ENCODE measurements at places on chromosomes 6 and 20.
A peak's percentile ranks its signal among the peaks of the same experiment; 100 is the strongest.

DNA sequence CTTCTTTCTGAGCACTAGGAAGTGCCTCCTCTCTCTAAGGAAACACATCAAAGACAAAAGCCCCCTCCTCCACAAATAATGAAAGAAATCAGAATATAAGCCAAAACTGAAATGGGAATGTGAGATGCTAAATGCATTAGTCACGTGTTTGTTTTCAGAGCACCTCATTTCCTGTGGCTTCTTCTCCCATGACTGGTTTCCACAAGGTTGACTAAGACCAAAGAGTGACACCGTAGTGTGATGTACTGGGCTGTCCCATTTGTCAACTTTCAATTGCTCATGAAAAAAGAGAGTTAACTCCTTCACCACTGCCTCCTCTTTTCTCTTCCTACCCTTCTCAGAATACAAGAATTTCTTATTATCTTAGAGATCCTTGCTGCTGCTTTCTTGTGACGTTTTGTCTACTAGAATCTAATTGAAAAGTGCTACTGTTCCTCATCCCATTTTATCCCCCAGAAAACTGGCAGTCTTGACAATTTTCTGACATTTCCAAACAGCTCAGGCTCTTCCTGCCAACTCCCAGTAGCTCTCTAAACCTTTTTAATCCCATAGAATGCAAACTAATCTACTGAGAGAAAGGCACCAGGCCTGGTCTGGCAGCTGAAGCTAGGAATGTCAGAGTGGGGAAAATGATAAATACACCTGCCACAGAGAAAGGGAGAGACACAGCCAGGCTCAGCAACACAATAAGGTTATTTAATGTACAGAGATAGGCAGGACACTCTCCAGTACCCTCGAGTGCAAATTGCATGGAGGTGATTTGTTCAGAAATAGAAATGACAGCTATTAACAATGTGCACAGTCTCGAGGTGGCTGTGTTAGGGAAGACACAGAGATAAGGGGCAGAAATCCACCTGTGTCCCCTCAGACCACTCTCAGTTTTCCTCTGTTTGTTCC lies 671.7 kb upstream of the NRSN1 start:
- no peak for DNase-seq

- DNase-seq: no peak
These were observed 144.1 kb downstream of the MTHFD1L start for GRCh38 chr6:151009576-151009975.

GRCh38 chr20:1674361-1674760 lies 16.8 kb upstream of the SIRPG start:
- no peak for DNase-seq

DNA sequence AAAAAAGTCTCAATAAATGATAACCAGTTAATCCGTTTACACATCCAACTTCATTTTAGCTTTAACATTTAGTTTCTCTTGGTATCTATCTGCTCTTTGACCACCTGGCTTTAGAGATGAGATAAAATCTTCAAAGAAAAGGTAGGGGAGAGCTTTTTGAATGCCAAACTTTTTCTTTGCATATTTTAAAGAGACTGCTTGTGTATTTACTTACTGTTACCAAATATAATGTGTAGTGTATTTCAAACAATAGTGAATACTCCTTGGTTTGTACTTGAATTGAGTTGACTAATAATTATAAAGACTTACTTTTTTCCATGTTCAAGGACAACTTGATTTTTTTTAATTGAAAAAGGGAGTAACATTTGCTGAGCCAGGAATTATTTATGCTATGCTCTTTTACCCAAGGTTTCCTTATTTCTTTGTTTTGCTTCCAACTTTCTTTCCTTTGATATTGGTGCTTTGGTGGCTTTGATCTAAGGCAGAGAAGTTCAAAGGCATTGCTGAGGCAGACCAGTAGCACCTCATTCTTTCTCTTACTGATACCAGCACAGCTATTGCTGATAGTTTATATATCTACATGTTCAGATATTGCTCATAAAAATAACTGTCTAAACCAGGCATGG lies 7.8 kb downstream of the CCDC170 start:
- peak; percentile 51 for DNase-seq

- DNase-seq: no peak
These were observed 226.6 kb downstream of the TFAP2C start for GRCh38 chr20:56855708-56856107.

DNA sequence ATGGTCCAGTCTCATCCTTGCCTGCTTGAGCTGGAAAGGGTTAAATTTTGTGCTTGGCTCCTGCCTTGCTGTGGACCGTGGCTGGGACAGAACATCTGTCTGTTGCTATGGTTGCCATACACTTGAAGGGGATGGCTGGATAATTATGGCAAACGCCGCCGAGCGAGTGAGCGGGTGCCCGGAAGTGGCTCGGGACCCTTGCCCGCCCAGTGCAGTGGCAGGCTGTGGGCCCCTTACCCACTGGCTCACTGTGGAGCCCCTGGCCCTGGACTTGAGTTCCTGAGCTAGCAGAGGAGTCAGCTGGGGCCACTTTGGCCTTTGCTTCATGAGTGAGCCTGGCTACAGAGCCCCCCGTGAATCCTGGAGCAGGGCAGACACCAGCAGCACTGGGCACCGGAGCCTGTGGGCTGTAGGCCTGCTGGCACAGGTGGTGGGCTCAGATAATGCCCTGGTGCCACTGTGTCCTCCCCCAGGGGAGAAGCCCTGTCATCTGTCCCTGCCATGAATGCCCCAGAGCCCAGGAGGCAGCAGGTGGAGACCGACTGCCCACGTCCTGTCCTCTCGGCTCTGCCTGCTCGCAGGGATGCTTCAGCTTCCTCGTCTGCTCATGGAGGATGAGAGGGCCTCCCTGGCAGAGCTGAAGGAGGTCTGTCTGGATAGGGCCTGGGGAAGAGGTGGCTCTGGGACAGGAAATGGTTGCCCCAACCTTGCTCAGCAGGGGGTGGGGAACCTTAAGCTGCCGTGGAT lies 25.5 kb upstream of the NOL4L start:
- DNase-seq: no peak

DNA sequence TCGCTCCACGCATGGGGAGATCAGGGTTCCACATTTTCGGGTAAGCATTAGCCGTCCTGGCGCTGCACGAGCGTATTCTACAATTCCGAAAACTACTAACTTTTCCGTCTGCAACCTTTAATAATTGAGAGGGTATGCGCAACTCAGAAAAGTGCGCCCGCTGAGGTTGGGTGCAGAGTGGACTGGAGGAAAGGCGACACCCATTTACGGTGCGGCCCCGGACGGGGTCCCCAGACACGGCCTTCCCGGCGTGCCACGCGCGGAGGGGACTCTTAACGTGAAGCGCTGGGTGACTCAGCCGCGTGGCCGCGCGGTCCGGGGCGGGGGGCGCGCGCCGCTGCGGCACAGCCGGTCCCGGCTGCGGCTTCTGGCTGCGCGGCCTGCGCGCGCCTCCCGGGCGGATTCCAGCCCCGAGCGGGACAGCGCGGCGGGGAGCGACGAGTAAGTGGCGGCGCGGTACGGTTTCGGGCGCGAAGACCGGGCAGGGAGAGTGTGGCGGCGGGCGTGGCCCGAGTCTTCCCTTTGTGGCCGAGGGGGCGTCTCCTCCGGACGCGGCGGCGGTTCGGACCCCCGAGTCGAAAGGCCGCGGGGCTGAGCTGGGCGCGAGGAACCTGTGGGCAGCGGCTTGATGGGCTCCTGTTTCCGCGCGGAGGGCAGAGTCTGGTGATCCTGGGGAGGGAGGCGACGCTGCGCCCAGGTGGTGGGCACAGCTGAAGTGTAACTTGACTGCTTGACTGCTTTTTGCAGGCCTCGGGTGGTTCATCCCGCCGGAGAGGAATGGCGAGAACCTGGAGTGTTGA lies at the start of the genes KCTD20 and PXT1:
Gene KCTD20 (plus strand): TSS at position 330 of the 800 bp plus-strand sequence. CDS start 27,098 bp downstream, outside the sequence.
Gene PXT1 (minus strand): TSS at position 184 of the 800 bp plus-strand sequence. CDS start 16,772 bp downstream, outside the sequence.
- DNase-seq: peak; percentile 93

DNA sequence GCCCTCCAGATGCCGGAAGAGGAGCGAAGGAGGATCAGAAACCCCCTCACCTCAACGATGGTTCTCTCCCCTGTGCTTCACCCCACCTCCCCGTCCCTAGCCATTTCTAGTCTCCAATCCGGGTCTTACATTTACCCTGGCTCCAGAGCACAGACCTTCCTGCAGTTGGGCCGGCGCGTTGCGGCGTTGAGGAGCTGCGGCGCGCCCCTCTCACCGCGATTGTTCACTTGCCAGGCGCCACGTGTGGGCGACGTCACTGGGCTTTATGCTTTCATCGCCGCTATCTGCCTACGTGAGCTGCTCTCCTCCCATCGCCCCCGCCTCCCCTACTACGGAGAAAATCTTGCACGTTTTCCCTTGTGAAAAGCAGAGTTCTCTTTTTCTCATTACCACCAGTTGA lies at the start of gene CRISP2:
Gene CRISP2 (minus strand): TSS at position 198 of the 400 bp plus-strand sequence. CDS start 4,347 bp downstream, outside the sequence.
- DNase-seq: no peak

DNA sequence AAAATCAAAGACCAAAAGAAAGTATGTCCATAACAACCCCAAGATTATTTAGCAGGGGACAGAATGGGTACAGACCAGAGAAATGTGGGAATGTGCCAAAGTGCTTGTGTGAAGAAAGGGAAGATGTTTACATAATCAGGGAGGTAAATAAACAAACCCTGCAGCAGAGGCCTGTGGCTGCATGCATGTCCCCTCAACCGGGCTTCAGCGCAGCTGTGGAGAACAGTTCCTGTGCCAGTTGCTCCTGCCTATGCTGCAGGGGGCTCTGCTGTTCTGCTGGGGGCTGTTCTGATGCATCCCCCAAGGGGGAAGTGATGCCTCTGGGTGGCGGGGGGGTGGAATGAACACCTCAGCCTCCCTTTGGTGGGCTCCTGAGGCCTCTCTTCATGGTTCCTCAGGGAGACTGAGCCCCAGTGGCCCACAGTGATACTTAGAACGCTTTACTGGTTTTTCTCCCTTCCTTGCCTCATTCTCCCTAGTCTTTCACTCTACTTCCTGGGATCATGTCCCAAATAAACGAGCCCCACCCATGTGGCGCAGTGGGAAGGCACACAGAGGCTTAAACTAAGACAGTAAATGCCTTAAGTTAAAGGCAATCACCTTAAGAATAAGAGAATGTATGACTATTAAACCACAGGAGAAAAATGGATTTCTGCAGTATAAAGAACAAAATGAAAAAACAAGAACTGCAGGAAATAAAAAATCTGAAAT lies 23.0 kb downstream of the RAB23 start:
- no peak for DNase-seq

- DNase-seq: no peak
These were observed 6.1 kb downstream of the PDRG1 start for GRCh38 chr20:31945785-31946184.

- DNase-seq: no peak
These were observed 317.6 kb upstream of the TSHZ2 start for GRCh38 chr20:52654567-52654966.

DNA sequence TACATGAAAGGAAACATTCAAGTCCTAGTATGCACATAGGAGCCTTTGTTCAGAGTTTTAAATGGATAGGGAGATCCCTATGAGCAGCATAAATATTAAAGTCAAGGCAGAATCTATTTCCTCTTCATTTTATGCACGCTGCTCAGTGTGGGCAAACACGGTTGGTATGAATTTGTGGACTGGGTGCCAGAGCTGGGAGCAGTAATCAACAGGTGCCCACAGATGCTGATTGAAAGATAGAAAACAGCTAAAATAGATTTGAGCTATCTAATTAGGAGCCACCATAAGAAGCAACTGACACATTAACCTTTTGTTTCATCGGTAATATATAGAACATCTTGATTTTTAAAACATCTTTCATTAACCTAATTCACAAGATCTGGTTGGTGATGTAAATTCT lies 175.5 kb downstream of the EYS start:
- DNase-seq: no peak

- peak; percentile 77 for DNase-seq
These were observed 54.1 kb downstream of the VEGFA start for GRCh38 chr6:43823879-43824702.

GRCh38 chr6:74114428-74114827 lies 418.4 kb downstream of the CD109 start:
- no peak for DNase-seq

GRCh38 chr20:29301624-29302259 lies 1955.7 kb upstream of the DEFB115 start:
- no peak for DNase-seq

- DNase-seq: no peak
These were observed 2.5 kb downstream of the BTN3A1 start for GRCh38 chr6:26404546-26404945.

DNA sequence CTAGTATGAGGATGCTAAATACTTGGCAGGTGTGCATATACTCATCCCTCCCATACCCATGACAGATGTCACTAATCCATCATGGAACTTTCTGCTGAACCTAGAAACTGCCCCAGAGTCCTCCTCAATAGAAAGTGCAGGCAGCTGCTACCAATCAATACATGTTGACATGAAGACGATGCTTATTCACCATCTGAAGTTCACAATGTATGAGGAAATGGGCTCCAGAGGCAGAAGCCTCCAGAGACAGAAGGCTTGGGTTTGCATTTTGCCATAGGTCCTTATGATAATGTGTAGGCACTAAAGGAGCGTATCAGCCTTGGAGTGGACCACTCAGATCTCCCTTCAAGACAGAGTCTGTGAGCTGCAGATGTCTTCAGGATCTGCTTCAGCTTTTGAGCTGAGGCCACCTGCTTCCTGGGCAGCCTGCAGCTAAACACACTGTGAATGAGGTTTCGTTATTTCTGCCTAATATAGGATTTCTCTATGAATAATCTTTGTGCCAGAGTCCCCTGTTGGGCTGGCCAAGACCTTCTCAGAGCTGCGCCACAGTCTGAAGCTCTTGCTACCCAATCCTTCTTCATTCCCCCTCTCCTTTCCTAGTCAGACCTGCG lies 7.5 kb upstream of the KIAA1755 start:
- no peak for DNase-seq

- DNase-seq: no peak
These were observed 12.9 kb downstream of the THBS2 start for GRCh38 chr6:169240591-169241390.

DNA sequence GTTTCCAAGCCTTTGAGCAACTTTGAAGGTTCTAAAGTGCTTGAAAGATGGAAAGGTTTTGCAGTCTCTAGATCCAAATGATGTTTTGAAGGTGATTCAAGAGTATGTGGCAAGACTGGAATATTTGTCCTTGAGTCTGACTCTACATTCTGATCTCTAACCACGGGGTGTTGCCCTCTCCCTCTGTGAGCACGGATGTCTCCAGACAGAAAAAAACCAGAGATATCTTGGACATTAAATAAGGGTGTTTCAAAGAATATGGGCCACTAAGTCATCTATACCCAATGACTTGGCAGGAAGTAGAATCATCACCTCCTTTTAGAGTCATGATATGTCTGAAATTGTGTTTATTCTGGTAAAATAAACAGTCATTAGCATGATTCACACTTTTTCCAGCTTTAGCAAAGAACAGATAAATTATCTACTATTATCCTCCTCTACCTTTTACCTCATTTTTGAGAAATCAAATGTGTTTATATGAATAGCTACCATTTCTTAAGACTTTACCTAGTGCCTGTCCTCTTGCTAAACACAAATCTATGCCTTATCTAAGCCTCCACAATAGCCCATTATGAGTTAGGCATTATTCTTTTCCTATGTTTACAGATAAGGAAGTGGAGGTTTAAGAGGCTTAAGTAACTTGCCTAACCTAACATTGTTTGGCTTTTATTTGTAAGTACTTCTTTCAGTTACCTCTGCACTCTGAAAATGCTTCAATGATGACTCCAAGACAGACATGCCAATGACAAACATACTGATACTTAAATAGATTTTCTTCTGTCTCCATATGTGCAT lies 384.4 kb downstream of the BMP2 start:
- DNase-seq: no peak

All from Caco-2 (cell line).